ENCODE measurements at places on chromosomes 2 and 18.

- DNase-seq, result no peak
Observed at GRCh38 chr2:232603283-232603682, 30.1 kb upstream of the EFHD1 start.

DNA sequence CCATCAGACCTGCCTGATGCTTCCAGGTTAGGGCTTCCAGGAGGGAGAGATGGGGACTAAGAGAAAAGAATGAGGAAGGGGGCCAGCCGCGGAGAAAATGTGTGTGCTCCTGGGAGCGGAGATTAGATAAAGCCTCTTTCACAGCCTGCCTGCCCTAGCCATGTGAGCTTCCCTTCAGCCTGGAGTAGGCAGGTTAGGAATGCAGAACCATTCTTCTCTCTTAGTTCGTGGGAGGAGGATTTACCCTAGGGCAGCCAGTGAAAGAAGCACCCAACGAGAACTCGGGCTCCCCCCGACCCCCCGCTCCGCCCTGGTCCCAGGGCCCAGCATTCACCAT, 36.1 kb downstream of the POMC start:
- DNase-seq, result no peak

DNA sequence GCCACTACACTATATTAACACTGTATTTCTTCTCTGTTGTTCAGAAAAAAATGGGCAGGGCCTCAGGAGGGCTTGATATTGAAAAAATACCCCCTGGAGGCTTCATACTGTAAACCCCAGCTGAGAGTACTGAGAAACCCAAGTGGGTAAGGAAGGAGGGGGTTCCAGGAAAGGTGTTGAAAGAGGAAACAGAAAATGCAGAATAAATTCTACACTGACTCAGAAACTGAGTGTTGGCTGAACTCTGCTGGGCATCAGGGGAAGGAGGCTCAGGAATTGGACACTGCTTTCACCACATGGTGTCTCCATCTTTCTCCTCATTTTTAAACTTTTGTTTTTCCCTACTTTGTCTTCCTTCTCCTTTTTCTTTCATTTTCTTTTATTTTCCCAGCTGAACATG, 253.7 kb downstream of the DYM start:
- no peak for DNase-seq

DNA sequence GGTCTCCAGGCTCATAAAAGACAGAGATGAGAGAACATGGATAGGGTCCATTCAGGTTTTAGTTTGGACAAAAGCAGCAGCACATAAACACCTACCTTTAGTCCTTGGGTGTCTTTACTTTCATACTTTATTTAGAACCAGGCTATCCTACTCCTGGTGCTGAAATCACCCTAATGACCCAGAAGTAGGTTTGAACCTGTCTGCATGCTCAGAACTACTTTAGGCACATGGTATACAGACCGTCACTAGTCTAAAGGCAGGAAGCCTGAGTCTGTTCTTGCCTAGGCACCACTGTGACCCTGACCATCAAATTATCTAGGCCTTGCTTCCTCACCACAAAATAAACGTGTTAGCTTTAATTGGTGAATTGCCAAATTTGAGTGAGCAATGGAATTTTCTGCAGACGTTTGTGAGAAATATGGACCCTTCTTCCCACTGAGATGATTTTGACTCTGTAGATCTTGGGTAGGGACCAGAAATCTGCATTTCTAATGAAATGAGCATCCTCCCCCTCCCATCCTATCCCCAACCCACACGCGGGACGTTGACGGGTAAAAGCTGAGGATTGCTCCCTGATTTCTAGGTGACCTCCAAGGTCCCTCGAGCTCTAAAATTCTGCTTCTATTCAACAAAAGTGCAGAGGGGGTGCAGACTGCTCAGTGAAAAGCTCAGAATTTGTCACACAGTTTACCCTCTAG, 75.1 kb downstream of the PLEKHM3 start:
- DNase-seq, result no peak

DNA sequence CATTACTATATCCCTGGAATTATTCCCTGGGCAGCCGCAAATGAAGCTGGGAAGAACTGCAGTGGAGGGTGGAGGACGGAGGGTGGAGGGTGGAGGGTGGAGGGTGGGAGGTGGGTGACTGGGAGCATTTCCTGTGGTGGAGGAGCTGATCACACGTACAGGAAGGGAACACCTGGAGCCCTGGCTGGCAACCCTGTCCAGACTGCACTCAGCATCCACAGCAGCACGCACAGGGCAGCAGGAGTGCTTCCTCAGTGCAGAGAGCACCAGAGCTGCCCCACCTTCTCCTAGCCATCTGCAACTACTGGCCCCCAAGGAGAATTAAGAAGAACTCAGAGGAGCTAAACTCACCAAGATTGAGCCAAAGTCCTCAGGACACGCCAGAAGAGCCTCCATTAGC, 249.9 kb downstream of the EIPR1 start:
- DNase-seq, result peak; percentile 75

DNA sequence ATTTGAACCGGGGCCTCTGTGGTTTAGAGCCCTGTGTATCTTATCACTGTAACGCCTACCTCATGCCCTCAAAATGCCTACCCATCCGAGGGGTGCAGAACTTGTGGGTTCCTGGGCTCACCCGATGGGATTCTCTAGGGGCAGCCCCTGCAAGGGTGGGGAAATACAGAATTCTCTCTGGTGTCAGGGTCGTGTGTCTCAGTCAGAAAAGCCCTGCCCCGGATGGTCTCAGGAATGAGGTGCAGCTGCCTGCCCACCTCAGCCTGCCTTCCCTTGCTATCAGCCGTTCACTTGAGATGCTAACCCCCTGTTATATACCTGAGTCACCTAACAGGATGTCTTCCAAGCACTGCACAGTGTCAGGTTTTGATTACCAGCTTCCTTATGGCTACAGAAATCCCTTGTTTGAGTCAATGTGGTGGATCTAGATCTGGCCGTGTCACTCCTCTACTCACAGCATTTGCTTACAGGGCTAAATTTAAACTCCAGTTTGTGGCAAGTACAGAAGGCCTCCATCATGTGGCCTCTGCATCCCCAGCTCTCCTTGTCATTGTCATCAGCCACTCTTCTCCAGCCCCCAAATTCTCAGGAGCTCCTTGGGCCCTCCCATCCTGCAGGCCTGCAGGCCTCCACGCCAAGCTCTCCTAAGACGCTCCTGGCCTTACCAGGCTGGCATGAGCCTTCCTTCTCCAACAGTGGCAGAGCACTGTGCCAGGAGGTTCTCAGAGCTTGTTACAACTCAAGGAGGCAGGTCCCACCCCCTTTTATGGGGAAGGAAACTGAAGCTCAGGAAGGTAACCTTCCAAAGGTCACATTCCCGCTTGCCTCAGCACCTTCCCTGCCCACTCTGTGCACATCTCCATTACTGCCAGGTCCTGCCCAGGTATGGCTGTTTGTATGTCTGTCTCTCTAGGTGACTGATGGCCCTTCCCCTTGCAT, 14.3 kb upstream of the MAP3K2 start:
- DNase-seq, result no peak

DNA sequence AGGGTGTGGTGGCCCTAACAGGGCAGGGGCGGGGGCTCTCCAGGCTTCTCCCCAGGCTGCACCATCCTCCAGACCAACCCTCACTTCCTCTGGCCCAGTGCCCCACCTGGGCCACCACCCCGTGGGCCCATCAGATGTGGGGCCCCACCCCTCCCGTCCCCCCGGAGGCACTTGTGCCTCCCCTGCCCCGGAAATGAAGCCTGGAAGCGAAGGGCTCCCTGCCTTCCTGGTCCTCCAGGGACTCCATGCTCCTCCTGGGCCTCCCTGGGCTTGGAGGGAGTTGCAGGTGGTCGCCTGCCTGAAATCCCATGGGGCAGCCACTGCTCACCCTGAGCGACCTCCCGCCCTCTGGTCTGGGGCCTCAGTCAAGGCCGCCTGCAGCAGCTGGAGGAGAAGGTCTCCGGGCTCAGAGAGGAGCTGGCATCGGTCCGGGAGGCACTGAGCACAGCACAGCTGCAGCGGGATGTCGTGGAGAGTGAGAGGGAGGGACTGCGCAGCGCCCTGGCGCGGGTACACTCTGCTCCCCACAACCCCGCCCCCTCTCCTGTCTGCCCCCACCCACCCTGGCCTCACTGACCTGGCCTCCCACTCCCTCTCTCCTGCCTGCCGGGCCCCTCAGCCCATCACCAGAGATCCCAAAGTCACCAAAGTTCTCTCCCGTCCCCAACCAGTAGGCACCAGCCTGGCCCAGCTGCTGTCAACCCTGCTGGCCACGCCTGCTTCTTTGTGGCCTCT, 28.0 kb downstream of the CROCC2 start:
- DNase-seq, result no peak

DNA sequence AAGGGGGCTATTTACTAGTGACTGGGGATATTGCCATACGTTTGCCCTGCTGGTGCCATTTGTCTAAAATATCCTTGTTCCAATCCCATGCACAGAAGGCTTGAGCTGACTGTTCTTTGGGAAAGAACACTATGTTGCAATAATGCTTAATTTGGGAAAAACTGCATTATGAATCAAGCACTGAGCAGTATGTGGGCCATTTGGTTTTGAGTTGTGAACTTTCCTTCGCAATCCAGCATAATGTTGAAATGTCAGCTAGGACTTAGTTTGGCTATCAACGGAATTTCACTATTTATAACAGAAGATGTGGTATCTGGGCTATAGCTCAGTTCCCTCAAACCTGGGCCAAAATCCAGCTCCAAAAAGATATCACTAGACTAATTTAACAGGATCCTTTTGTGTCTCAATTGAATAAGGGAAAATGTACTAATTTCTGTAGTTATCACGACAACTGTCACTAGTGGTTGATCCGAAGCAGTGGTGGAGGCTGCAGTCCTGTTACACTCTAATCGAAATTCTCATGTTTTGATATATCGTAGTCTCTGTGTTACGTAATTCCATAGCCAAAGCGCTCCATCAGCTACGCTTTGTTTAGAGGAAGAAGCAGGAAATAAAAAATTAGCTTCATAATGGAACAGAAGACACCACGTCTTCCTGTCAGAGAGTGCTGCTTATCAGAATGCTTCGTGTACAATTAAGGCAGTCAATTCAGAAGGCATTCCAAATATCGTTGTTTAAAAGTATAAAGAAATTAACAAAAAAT, 686.8 kb upstream of the SALL3 start:
- DNase-seq, result no peak

- DNase-seq, result no peak
Observed at GRCh38 chr2:42239811-42240210, 70.7 kb downstream of the EML4 start.

GRCh38 chr2:217332866-217333265, 473.0 kb upstream of the TNP1 start:
- no peak for DNase-seq

GRCh38 chr2:134999521-134999920, 47.7 kb downstream of the MAP3K19 start:
- DNase-seq, result no peak

Data from NCI-H2081 treated with DMSO at 0.1 percent for 48 hours (cell line).